ENCODE measurements at places on chromosomes 5 and 9.

- no peak for DNase-seq
Measured at GRCh38 chr9:7510199-7510598, 289.4 kb downstream of the DMAC1 start.

- no peak for DNase-seq
Measured at GRCh38 chr9:85216601-85217000, 525.2 kb downstream of the AGTPBP1 start.

- no peak for DNase-seq
Measured at GRCh38 chr9:95090023-95090791, 227.3 kb downstream of the FANCC start.

GRCh38 chr5:158212917-158213316 lies 354.0 kb upstream of the CLINT1 start:
- DNase-seq: no peak

GRCh38 chr9:136546697-136547501 lies 1.1 kb upstream of the NOTCH1 start:
- DNase-seq: no peak

- DNase-seq: no peak
Measured at GRCh38 chr9:74691058-74691457, 193.9 kb downstream of the RORB start.

GRCh38 chr5:88882276-88883038 lies 527 bp downstream of the MEF2C start:
- no peak for DNase-seq

GRCh38 chr5:97065475-97065874 lies 76.9 kb downstream of the LIX1 start:
- DNase-seq: no peak

DNA sequence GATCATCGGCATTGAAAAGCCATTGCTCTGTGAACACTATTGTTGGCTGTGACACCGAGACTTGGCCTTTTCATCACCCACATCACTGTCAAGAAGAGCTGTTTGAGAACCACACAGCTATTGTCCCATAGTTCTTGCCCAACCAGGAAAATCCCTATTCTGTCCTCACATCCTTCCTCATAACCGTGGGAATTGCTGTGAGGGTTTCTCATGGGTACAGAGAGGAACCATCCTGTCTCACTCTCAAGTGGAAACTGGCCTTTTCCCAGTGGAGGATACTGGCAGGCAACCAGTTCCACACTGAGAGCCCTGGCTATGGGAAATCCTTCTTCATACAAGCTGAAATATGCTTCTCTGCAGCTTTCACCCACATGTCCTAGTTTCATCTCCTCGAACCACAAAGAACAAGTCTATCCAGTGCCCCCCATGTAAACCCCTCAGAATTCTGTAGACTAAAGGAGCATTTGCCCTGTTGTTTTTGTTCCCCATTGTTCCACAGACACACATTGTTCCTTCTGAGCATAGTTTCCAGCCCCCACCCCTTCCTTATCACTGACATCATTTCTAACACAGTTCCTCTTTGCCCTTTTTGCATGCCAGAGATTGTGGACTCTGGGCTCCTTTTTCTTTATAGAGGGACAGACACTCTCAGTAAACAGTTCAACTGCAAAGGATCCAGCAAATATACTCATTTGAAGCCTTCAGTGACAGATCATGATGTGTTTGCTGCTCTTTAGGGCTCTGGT lies 57.8 kb upstream of the C5orf46 start:
- DNase-seq: no peak

GRCh38 chr5:34500236-34500847 lies 155.8 kb upstream of the RAI14 start:
- no peak for DNase-seq
